ENCODE measurements at places on chromosomes 11 and 22.

- DNase-seq, result no peak
Measured at GRCh38 chr22:29310863-29311339, 4.5 kb downstream of the GAS2L1 start.

- no peak for DNase-seq
Measured at GRCh38 chr11:120432056-120433018, 79.2 kb upstream of the GRIK4 start.

GRCh38 chr11:27945348-27945747 is 162.6 kb downstream of the KIF18A start:
- DNase-seq, result no peak

DNA sequence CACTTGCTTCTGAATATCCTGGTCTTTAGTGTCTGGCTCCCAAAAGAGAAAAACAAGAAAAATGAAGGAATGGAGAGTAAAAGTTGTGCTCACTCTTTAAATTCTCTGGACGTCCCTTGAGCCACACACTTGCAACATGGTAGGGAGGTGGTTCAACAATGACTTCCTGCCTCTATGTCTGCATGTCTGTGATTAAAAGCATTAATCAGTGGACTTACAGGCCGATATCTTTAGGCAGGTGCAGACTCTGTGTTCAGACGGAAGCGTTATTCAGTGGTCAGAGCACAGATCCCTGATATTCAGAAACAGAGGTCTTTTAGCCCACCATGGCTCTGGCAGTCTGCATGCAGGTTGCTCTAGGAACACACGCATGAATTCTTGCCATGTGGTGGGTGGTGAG is 1920.0 kb upstream of the RAG2 start:
- DNase-seq, result no peak

DNA sequence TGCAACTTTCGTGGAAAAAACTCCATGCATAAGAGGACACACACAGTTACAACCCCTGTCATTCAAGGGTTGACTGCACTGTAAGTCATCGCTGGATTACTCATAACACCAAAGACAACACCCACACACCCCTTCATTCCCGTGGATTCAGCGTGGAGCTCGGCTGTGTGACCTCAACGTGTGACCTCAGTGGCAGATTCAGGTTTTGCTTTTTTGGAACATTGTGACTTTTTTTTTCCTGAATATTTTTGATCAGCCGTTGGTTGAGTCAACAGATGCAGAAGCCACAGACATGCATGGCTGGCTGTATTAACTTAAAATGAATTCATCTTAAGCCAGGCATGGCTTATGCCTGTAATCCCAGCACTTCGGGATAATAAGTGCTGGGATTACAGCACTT is 19.7 kb upstream of the MUC5AC start:
- no peak for DNase-seq

Data from vagina (tissue), 2 donors.